Omental fat pad (tissue), 4 donors: ENCODE measurements at places on chromosomes 12 and 14.

DNA sequence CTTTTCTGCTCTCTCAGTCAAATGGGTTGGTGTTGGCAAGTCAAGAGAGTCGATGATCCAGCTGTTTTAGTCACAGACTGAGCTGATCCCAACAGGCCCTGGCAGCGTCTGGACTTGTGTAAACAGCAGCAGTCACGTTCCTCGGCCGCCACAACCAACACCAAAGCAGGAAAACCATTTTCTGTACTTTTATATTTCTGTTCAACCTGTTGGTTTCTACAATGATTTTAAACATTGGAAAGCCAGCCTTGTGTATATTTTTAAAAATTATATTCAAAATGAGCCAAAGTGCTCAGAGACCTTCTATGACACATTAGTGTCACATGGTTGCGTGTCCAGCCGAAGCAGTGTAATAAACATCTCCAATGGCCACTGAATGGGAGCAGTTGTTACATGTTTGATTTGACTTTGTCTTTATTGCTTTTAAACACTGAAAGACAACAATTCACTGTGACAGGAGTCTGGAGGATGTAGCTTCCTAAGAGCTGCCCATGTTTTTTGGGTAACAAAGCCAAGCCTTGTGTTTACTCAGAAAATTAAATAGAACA, 5.9 kb upstream of the SIVA1 start:
- DNase-seq, result no peak

DNA sequence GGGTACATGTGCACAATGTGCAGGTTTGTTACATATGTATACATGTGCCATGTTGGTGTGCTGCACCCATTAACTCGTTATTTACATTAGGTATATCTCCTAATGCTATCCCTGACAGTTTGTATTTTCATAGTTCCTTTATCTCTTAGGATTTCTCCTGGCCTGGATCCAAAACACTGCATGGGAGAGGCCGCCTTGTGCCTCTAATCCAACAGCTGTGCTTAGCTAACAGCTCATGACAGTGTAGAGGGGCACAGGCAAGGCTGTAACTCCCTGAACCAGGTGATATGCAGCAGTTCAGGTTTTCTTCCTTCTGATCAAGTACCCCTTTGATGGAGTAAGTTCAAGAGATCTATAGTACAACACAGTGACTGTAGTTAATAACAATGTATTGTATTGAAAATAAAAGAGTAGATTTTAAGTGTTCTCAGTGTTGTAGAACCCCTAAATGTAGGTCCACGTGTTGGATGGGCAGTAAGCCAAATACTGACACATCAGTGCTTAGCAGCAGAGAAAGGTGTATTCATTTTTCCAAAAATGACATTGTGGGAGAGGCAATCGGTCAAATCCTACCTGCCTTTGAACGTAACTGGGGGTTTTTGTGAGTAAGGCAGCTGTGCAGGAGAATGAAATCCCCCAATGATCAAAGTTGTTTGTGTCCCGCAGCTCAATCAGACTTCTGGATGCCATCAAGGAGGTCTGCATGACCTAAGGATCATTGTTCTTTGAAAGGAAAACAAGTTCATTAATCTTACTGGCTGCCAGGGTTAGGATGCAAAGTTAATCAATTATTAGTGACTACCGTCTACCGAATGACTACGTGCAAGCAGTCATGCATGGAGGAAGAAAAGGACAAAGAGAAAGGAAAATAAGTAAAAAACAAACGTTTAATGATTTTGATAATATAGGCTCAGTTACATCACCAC, 89.3 kb upstream of the FGD4 start:
- DNase-seq, result no peak

DNA sequence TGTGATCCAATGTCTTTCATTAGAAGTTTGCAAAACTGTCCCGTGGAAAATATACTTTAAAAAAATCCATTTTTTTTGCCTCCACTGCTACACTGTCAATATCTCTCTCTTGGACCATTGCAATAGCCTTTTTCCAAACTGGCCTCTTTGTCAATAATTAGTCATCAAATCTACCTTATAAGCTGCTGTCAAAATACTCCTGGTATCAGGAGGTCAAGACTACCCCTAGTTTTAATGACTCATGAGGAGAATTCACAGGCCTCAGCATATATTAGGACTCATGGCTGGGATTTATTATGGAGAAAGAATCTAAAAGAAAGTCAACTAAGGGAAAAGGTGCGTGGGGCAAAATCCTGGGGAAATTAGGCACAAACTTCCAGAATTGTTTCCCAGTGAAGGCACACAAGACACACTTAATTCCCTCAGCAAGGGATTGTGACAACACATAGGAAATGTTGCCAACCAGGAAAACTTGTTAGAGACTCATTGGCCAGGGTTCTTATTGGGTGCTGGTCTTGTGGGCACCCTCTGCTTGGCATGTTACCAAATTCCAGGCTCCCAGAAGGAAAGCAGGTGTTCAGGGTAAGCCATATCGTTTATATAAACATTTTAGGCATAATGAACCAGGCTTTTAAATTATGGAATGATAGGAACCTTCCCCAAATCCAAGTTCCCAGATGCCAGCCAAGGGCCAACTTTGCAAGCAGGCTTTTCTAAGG, 56.1 kb downstream of the TMEM117 start:
- no peak for DNase-seq

GRCh38 chr14:103765526-103765925, 49.9 kb downstream of the ZFYVE21 start:
- no peak for DNase-seq

DNA sequence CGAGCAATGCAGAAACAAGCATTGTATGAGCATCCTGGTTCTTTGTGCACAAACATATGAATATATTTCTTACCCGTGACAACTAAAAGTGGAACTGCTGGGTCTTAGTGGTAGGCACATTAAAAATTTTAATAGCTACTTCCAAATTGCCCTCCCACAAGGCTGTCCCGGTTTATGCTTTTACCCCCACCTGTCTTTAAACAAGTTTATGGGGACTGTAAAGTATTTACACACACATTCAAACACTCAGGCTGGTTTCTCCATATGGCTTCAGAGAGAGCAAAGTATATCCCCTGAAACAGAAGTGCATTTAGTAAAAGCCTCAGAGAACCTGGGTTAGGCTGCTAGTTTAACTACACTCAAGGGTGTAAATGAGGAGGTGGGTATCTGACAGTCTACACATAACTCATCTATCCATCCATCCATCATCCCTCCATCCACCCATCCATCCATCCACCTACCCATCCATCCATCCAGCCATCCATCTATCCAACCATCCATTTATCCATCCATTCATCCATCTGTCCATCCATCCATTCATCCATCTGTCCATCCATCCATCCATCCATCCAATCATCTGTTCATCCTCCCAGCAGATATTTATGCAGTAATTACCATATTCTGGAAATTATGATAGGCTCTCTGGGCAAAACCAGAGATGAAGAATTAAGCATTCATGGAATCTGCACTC, 75.7 kb upstream of the DICER1 start:
- no peak for DNase-seq

- no peak for DNase-seq
These were observed 11.0 kb upstream of the SRP54 start for GRCh38 chr14:34971801-34972200.

GRCh38 chr14:35155962-35156361, 33.6 kb downstream of the PRORP start:
- no peak for DNase-seq

GRCh38 chr12:13165617-13166041, 30.9 kb upstream of the EMP1 start:
- peak; percentile 71 for DNase-seq

GRCh38 chr14:97791906-97792305, 994.7 kb downstream of the VRK1 start:
- no peak for DNase-seq

DNA sequence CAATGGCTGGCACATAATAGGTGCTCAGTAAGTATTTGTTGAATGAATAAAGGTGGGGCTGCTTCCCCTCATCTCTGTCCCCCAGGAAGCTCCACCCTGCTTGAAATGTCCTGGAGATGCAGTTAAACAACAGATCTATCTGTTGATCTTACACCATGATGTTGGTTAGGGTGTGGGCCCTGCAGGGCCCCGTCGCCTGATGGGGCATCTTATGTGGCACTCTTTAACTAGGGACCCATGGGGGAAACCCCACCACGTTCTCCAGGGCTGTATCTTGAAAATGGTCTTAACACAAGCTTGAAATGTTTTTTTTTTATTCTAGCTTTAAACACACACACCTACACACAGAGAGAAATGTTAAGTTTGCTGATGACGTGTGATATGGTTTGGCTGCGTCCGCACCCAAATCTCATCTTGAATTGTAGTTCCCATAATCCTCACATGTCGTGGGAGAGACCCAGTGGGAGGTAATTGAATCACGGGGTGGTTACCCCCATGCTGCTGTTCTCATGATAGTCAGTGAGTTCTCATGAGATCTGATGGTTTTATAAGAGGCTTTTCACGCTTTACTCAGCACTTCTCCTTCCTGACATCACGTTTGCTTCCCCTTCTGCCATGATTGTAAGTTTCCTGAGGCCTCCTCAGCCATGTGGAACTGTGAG, 741.7 kb downstream of the VRK1 start:
- no peak for DNase-seq

GRCh38 chr12:16225692-16226091, 51.8 kb downstream of the SLC15A5 start:
- no peak for DNase-seq

DNA sequence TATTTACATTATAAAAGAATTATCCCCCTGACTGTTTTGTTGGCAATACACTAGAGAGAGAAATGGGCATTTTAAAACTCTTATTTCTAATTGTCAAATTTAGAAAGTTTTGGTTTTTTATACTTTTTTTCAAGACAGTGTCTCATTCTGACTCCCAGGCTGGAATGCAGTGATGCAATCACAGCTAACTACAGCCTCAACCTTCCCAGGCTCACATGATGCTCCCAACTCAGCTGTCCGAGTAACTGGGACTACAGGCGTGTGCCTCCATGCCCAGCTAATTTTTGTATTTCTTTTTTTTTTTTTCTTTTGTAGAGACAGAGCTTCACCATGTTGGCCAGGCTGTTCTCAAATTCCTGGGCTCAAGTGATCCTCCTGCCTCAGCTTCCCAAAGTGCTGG, 8.3 kb upstream of the OR11H6 start:
- DNase-seq, result no peak

- no peak for DNase-seq
These were observed 15.1 kb downstream of the APPL2 start for GRCh38 chr12:105220929-105221290.

- DNase-seq, result no peak
These were observed 226.2 kb upstream of the CLEC14A start for GRCh38 chr14:38481952-38482678.

- DNase-seq, result no peak
These were observed 187.6 kb downstream of the DICER1 start for GRCh38 chr14:94969766-94970165.

DNA sequence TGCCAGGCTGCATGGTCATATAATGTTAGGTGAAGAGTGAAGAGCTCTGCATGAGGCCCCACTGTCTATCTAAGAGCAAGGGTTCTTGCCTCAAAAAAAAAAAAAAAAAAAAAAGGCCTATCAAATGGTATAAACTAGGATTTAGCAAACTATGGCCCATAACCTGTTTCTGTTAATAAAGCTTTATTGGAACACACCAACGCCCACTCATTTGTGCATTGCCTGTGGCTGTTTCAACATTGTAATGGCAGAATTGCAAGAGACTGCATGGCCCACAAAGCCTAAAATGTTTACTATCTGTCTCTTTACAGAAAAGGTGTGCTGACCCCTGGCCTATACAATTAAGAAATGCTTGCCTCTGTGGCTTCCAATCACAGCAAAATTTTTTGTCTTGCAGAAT, 12.8 kb downstream of the PLEKHG7 start:
- no peak for DNase-seq

DNA sequence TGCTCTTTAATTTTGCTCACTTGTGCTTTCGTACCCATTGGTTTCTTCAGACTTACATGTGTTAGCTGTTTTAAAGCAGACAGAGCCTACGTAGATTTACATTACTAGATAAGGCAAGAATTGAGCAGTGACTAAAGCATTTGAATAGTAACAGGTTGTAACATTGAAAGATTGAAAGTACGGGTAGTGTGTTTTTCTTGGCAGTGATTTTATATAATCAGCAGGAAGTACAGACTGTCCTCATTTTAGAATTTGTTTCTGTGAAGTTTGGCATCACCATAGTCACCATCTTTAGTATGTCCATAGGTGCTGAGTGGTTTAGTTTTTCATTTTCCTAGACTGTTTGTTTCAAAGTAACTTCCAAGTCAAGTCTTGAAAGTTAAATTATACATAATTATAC, 14.0 kb downstream of the RTRAF start:
- no peak for DNase-seq

- DNase-seq, result no peak
These were observed 947 bp downstream of the GAS2L3 start for GRCh38 chr12:100574187-100575074.

GRCh38 chr12:131723532-131723931, 12.6 kb downstream of the SFSWAP start:
- DNase-seq, result no peak

DNA sequence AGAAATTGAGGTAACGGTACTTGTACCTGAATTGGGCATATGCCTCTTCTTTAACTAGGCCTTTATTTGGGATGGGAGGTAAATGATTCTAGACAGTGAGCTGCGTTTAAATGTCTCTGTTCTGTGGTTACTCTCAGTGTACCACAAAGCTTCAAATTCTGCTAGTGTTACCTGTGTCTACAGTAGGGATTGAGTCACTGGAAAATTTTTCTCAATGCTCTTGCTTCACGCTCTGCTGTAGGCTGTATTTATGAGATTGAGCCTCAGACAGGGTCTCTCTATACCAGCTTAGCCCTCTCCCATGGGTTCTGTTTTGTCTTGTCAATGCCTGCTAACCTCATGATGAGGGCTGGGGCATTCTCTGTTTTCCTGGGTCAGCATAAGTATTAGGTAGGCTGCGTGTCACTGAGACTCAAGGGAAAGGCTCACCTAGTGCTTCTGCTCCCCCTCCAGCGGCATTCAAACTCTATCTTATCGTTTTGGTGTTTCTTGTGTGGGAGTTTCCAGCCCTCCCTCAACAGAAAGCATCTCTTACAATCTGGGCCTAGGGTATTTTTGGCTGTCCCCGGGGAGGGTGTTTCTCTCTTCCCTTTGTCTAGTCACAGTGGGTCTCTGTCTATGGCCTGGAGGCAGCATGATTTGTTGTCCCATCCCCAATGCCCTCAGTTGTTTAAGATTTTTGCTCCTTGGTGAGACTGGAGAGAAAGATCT, 285.8 kb downstream of the ADGRD1 start:
- no peak for DNase-seq

DNA sequence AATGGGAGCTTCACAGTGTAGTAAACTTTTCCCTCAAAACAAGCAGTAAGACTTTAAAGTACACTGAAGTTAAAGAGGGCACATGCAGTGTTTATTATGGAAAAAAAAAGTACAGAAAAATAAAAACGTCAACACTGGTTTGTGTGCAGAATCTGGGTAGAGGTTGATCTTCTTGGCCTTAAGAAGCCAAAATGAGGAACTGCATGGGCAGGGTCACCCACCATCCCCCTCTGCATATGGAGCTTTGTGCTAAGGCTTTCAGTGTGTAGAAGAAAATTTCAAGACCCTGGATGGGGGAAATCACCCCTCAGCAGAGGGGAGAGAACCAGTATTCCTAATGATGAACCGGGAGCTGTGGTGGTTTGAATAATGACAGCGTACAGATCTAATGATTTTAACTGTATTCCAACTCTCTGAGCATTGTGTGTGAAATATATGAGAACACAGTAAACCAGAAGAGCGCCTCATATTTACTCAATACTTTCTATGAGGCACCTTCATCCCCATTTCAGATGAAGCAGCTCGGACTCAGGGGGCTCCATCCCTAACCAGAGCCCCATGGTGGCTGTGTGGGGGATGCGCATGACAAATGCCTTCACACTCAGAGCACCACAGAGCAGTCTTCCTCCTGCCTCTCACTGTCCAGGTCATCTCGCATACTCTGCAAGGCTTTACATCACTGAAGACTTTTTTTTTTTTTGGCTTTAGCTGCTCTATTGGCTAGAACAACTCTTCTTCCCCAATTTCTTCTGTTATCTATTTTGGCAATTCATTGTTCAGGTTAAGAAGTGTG, 33.4 kb downstream of the ACADS start:
- no peak for DNase-seq
